ENCODE measurements at places on chromosomes 7 and 10. TPM values are rescaled to one million over a fixed set of nuclear protein-coding genes. Genes with fewer than 3 reads are reported as not detected.

DNA sequence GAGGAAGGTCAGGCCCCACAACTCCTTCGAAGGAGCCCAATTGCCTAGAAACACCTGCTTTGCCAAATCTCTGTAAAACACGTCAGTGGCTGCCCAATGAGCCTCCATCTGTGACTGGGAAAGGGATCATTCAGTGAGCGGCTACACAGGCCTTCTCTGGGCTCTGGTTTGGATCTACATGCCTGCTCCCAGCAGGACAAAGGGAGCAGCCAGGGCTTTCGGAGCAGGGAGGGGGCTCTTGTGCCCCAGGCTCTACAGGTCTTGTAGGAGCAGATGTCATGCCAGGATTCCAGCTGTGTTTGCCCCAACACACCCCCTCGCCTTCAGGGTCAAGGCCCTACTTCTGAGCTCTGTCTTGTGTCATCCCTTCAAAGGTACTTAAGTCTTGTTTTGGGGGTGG, 73.5 kb downstream of the CLEC2L start:
- no peak for ATAC-seq

Gene ORC5
- total RNA-seq = 15.9 TPM

DNA sequence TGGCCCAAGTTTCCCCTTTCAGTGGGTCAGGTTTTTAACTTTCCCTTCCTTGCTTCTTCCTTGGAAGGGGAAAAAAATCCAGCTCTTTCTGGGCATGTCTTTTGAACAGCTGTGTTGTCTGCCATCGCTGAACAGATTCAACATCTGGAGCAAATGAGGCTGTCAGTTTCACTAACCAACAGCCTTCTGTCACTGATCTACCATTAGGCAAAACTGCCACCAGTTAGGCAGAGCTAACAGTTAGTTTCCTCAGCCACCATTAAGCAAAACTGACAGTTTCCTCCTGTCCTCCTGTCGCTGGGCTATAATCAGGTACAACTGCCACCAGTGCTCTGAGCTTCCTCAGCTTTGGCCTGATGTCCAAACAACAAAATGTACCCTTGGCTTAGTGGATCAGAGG, 81.9 kb downstream of the NPTX2 start:
- no peak for ATAC-seq

GRCh38 chr10:20936396-20936795, 39.3 kb upstream of the NEBL start:
- ATAC-seq = no peak

GRCh38 chr7:17233603-17234002, 64.8 kb upstream of the AHR start:
- ATAC-seq = no peak

- ATAC-seq = peak; percentile 66
These were observed 515 bp downstream of the RALA start for GRCh38 chr7:39623732-39624441.

Measured in esophagus mucosa (tissue), 1 donor.